ENCODE measurements at places on chromosomes 12 and 14.

DNA sequence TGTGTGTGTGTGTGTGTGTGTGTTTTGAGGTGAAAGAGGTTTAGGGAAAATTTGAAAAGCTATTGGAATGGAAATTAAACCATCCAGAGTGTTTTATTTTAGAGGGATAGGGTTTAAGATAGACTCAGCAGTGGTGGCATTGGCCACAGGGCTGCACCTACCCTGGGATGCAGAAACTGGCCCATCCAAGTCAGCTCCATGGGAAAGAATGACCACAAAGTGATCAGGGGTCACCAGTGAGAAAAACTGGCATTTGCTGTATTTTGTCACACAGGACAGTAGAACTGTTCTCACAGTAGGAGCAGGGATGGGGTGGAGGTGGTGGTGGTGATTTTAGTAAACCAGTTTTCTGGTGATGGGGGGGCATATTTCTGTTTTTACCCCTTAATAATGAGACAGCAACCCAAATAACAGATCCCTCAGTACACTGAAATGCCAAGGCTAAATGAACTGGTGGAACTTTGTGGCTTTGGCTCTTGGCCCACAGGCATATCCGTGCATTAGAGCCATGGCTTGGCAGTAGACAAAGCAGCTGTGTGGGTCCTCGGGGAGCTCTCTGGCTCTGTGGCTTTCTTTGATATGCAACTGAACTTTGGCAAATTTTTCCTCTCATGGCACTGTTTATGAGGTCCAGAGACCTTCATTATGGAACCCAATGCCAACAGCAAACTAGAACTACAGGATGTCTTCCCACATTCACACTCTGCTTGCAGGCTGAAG lies 348.3 kb downstream of the ZFP36L1 start:
- DNase-seq = no peak

DNA sequence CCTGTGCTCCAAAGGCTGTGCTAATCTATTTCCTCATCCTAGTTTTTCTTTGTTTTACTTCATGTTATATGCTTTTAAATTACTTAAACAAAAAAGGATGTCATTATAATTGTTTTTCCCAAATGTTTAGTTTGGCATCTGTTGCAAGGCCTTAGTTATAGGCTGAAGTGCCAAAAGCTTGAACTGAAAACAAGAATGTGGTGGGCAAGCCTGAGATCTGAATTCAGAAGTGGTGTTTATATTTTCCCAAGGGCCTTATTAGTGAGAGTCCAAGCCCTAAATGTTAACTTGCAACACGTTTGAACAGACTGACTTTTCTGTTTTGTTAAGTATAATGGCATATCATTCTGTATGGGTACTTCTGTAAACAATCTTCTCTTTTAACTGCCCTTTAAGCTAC lies 326.8 kb downstream of the CCDC91 start:
- no peak for DNase-seq

DNA sequence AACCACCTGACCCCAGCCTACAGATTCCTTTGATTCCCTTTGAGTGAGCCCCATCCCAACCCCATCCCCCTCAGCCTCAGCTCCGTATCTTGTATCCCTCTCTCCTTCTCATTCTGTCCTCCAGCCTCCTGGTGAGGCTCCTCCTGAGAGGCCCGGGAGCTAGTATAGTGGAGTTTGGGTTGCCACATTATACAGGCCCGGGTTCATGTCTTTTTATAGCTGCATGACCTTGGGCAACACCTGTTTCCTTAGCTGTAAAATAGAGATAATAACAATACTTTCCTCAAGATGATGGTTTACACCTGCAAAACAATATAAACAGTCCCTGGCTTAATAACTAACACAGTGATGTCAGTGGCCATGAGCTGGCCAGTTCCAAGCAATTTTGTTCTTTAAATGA lies 89.8 kb downstream of the STAB2 start:
- no peak for DNase-seq

GRCh38 chr14:95174184-95174792 lies 17.0 kb upstream of the DICER1 start:
- DNase-seq = no peak

DNA sequence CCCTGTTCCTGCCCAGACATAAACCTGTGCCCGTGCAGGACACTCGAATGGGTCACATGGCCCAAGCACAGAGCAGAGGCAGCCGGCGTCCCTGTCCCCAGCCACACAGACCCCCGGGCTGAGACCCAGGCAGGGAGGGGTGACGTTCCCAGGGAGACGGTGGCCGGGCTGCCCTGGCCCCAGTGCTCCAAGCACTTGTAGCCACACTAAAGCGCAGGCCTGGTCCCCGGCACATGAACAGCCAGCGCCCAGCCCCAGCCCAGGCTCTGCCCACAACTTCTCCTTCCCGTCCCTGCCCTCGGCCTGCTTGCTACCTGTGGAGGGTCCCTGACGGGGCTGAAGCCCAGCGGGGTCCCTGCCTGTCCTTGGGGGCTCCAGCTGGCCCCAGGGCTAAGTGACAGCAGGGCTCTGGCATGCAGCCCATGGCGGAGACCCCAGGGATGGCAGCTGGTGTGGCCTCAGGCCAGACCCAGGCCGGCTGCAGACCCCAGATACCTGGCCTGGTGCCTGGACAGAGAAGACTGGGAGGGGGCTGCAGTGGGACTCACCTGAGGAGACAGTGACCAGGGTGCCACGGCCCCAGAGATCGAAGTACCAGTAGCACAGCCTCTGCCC lies 338.4 kb downstream of the TMEM121 start:
- DNase-seq = no peak

DNA sequence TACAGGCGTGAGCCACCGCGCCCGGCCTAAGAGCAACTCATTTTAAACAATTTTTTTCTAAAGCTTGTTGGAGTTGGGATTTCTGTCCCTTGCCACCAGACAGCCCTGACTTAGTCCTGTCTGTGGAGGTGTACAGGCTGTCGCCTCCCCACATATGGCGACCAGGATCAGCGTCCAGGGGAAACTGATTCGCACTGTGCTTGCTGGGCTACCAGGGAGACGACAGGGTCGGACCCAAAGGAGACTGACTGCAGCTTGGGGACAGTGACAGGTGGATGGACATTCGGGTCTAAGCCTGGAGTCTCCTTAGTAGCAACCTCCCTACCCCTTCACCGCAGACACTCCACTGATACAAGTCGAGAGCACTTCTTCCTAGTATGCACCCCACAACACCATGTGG lies 40.3 kb downstream of the TRAFD1 start:
- DNase-seq = no peak

DNA sequence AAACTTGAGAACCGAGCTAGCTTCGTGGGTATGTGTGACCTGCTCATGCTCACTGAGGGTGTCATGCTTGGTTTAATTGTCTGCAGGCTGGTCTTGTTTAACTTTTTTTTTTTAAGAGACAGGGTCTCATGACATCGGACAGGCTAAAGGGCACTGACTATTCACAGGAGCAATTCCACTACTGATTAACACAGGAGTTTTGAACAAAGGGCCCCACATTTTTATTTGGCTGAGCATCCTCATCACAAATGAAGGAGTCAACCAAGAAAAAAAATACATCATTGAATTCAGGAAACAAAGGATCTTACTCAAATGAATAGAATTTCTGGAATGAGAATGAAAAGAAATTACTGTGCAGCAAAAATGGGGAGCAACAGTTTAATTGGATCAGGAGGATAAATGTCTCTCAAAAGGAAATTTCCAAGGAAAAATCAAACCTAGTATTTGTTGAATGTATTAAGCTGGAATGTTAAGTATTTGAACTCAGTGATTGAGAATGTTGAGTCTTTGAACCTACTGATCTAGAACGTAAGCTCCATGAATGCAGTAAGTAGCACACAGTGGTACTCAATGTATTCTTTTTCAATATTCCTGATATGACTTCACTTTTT lies 20.8 kb upstream of the PYROXD1 start:
- DNase-seq = no peak

DNA sequence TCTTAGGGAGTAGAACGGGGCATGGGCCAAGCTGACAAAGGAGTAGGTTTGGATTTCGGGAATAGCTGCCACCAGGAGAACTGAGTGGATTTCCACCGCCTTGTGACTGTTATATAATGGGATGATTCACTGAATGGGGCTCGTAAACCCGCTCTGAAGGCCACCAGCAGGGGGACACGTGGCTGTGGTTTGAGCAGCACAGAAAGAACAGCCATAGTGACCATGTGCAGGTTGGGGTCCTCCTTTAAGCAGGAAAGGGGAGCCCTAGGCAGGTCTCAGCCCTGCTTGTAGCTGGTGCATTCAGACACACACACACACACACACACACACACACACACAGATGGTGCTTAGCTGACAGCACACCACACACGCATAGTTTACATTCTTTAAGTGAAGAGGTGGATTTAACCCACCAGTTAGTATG lies 8.6 kb upstream of the ASB2 start:
- DNase-seq = no peak

DNA sequence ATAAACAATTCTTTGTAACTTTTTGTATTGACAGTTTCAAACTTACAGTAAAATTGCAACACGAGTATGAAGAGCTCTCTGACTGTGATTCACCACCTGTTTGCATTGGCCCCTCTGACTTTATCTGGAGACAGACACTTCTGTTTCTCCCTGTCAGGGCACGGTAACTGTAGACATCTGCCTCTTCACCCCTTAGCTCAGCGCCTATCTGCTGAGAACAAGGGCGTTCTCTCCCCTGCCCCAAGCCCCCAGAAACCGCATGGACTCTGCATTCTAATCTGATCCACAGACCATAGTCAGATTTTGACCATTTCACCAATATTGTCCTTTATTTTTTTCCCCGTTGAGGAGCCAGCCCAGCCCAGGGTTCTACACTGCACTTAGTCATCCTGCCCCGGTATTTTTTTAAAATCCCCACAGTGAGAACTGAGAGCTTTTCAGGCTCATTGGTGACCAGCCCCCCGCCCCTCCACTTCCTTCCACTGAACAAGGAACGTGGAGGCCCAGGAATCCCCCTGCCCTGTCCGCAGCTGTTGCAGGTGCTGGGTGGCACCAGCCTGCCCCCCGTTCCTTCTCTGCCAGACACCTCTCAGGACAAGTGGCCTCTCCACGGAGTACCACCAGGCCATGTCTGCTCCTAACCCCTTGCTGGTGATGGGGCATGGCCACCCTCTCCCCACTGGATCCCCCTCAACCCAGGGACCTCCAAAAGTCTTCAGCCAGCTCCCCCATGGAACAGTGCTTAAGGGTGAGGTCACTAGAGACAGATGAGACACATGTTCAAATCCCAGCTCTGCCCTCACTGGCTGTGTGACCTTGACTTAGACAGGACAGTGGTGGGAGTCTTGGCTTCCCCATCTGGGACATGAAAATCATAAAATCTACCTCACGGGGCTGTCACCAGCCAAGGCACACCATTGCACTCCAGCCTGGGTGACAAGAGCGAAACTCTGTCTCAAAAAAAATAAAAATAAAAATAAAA lies 11.2 kb downstream of the RHOF start:
- no peak for DNase-seq

GRCh38 chr12:84973026-84973425 lies 60.4 kb upstream of the SLC6A15 start:
- no peak for DNase-seq

GRCh38 chr14:70807898-70808415 lies 1.4 kb downstream of the MAP3K9 start:
- DNase-seq = no peak

DNA sequence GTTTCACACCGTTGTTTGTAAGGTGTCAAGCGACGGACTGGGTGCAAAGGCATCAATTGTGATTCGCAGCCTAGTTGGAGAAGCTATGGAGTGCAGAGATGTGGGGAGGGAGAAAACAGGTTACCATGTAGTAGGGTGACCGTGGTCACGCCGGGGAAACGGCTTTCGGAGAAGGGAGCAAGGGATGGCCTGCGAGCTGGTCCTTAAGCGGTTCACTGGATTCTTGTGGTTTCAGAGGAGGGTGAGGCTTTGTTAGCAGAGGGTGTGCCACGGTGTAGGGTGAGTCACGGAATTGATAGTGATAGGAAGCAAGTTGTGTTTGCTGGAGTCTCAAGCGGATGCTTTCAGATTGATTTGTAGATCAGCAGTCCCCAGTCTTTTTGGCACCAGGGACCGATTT lies 2.3 kb downstream of the PIWIL1 start:
- no peak for DNase-seq

DNA sequence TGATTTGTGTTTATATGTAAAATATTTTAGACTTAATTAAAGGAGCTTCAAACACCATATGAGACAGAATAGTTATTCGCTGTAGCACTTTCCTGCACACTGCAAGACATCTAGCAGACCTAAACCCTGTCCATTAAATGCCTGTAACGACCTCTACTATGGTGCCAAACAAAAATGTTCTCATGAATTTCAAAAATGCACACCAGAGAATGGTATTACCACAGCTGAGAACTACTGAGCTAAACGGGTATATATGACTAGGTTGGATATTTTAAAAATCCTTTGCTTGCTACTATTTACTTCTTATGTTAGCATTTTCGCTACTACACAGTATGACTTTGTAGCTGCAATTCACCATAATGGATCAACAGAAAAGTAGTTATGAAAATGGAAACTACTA lies 34.8 kb downstream of the SPPL3 start:
- no peak for DNase-seq

DNA sequence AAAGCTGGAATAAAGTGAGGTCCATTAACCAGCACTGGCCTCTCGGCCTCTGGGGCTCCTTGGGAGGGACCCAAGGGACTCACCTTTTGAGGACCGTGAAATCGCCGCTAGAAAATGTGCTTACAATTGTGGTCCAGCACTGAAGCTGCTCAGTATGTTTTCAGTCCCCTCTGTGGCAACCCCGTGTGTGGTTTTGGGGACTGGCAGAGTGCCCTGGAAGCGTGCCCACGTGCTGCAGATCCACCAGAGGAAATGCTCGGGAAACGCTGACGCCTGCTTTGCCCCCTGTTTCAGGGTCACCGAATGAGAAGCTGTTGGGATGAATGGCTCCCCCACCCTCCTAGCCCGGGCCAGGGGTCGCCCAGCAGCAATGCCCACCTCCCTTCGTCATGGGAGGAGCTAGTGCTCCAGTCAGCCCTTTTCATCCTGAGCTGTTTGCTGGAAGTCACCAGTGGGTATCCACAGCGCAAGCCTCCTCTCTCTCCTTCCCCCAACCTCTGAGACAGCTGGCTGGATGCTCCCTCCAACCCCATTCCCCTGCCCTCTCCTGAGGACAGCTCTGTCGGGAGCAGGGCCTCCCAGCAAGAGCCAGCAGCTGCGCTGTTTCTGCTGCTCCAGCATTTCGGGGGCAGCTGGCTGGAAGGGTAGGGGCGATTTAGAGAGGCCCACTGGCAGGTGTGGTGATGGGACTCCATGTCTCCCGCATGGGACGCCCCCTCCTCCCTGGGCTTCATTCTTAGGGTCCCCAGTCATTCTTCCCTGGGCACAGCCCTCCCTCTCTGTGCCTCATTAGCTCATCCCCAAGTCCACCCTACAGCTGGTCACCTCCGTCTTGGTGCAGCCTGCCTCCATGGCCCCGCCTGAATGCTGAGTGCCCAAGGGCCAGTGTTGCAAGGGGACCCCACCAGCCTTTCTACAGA lies 33.2 kb upstream of the PPP1R13B start:
- no peak for DNase-seq

GRCh38 chr12:18158774-18159557 lies 69.0 kb upstream of the RERGL start:
- no peak for DNase-seq

Measured in NCI-H187 (cell line).